Activated naive CD4-positive, alpha-beta T cell (primary cell): ENCODE measurements at places on chromosomes 12 and 14.

- DNase-seq, result no peak
Observed at GRCh38 chr14:30656190-30656632, 34.1 kb downstream of the SCFD1 start.

GRCh38 chr12:122123051-122123760 lies 44.6 kb downstream of the MLXIP start:
- DNase-seq, result peak; percentile 41

DNA sequence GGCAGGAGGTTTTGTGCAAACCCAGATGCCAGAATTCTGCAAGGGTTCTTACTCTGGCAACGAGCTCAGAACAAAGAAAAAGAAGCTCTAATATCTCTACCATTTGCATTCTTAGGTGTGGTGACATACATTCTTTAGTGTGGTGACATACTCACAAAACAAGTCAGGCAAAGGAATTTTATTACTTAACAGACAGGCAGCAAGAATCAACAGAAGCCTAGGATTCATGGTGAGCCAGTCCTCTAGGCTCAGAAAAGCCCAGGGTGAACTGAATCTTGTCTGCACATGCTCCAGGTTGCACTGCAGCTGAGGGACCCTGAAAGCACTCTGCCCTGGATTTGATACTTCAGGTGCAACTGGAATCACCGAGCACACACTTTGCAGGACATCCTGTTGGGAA lies 122.4 kb upstream of the PTPRQ start:
- no peak for DNase-seq

DNA sequence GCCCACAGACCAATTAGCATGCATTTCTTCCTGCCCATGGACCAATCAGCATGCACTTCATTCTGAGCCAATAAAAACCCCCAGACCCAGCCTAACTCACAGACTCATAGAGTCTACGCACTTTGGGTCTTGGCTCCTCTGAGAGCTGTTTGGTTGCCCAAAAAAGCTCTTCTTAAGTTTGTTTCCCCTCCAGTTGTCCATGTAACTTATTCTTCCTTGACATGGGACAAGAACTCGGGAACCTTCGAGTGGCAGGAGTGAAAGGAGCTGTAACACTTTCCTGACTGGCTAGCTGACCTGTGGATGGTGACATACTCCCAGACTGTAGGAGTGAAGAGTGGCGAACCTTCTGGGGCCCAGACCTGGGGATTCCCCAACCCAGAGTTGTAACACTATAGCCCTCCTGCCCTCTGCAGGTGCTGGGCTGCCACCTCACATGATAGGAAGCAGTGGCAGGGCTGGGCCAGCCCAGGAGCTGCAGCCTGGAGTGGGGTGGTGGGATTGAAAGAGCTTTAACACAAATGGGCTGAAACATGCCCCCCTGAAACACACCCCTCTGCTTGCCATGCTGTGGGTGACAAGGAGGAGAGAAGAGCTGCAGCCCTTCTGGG lies 4.4 kb upstream of the BTBD7 start:
- DNase-seq, result no peak

GRCh38 chr12:42326541-42327226 lies 717 bp downstream of the PPHLN1 start:
- DNase-seq, result no peak

DNA sequence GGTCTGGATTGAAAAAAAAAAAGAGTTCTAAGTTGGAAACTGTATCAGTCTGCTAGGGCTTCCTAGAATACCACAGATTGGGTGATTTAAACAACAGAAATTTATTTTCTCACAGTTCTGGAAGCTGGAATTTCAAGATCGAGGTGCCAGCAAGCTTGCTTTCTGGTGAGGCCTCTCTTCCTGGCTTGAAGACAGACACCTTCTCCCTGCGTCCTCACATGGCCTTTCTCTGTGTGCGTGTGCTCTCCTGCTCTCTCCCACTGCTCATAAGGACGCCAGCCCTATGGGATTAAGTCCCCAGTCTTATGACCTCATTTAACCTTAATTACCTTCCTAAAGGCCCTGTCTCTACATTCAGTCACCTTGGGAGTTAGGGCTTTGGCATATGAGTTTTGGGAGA lies 215.5 kb downstream of the PIK3C2G start:
- DNase-seq, result no peak

DNA sequence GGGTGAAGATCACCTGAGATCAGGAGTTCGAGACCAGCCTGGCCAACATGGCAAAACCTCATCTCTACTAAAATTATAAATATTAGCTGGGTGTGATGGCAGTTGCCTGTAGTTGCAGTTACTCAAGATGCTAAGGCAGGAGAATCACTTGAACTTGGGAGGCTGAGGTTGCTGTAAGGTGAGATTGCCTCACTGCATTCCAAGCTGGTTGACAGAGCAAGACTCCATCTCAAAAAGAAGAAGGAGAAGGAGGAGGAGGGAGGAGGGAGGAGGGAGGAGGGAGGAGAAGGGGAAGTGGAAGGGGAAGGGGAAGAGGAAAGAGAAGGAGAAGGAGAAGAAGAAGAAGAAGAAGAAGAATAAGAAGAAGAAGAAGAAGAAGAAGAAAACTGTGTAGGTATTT lies 17.0 kb downstream of the RNASE10 start:
- no peak for DNase-seq

DNA sequence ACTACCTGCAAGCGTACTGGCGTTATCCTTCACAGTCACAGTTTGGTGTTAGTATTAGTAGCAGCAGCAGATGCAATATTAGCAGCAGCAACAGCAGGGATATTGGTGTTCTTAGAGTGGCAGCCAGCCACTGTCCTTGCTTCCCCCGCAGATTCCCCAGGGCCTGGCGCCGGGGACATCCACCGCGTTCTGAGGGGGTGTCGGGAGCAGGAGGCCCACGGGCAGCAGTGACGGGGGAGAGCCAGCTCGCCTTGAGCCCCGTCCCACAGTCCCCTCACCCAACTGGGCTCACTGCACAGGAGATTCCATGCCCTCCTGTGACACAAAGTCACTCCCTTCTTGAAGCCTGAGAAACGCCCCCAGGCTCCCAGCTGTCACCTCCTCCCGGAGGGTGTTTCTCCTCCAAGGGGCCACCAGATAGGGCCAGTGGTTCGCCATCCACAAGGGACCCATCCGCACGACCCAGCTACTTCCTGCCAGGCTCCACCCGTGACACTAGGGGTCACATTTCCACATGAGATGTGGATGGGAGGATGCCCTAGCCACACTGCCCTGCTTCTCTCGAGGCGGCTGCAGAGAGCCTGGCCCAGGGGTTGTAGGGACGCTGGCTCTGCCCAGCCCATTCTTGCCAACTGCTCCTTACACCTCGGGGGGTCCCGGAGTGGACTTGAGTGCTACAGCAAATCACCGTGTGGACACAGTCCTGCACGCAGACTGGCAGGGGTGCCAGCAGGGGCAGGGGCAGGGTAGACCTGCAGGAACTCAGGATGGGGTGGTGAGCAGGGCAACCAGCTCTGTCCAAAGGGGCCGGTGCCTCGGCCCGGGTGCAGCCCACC lies 123.1 kb downstream of the PIWIL1 start:
- no peak for DNase-seq

- DNase-seq, result no peak
Observed at GRCh38 chr14:68208626-68209317, 389.2 kb downstream of the RAD51B start.

DNA sequence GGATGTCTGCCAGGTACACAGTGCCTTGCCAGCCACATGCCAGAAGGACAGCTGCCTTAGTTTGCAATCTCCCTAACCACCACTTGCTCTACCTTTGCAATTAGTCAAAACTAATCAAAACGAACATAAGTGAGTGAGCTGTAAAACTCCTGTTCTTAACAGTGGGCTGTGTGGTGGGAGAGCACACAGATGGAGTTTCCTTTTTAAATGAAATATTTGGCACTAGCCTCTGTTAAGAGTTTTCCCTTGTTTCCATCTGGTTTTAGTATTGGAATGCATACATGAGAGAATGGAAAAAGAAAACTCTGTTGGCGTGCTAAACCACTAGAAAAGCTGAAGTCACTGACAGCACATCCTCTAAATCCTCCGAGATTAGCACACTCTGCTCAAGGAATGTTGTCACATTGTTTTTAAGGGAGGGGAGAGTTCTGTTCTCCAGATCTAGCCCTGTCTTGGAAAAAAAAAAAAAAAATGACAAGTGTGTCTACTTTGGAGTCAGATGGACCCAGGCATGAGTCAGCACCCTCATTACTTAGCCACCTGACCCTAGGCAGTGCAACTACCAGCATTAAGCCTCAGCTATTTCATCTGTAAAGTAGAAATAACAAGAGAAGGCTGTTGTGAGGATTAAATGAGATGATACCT lies 83.9 kb downstream of the STXBP6 start:
- DNase-seq, result no peak

DNA sequence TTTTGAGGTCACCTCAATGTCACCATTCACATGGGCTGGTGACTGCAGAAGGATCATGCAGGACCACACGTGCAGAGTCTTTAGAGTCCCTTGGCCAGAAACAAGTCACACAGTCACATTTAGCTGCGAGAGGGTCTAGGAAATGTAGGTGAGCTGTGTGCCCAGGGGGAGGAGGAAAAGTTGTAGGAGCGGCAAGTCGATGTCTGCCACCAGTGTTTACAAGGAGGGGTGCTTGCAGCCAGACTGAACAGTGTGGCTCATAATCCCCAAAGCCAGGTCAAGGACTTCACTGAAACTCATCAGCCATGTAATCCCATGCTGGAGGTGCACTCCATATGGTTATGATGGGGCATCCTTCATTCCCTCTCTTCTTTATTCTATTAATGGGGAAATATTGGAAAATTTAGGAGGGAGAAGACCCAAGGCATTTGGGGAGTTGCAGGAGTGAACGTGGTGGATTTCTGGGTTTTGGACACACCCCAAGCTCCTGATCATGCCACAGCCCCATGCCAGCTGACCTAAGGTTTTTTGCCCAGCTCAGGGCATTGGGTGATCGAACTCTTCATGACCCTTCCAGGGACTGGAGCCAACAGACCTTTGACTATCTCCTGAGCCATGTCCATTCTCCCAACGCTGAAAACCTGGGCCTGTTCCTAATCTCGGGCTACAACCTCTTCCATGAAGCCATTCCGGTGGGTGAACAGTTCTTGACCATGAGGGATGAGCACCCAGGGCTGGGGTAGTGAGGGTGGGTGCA lies 7.2 kb downstream of the DAO start:
- DNase-seq, result no peak

GRCh38 chr12:124296295-124296915 lies 1.5 kb downstream of the RFLNA start:
- DNase-seq, result no peak

GRCh38 chr14:93533437-93533836 lies 102.7 kb downstream of the UNC79 start:
- DNase-seq, result no peak

GRCh38 chr14:91987192-91987591 lies 39.7 kb upstream of the FBLN5 start:
- DNase-seq, result no peak

DNA sequence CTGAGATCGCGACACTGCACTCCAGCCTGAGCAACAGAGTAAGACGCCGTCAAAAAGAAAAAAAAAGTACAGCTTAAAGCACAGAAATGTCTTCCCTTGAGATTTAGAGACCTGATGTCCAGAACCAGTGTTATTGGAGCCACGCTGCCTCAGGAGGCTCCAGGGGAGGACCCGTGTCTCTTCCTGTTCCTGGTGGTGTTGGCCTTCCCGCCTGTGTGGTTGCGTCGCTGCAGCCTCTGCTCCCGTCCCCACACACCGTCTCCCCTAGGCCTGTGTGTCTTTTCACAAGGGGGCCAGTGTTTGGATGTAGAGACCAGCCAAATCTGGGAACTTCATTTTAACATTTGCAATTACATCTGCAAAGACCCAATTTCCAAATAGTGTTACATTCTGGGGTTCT lies 8.6 kb upstream of the FBRSL1 start:
- no peak for DNase-seq

DNA sequence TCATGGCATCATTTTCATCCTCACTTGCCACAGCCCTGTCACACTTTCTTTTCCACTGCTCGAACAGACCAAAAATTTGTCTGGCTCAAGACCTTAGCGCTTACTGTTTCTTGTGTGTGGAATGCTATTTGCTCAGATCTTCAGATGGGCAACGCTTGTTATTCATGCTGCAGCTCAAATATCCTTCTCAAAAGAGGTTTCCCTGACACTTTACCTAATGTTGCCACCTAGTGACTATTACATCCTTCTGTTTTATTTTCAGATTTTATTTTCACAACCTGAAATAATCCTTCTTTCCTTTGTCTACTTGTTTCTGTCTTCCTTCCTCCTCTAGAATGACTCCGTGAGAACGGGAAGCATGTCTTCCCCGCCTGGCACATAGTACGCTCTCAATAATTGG lies 5.6 kb downstream of the FBXO33 start:
- no peak for DNase-seq

DNA sequence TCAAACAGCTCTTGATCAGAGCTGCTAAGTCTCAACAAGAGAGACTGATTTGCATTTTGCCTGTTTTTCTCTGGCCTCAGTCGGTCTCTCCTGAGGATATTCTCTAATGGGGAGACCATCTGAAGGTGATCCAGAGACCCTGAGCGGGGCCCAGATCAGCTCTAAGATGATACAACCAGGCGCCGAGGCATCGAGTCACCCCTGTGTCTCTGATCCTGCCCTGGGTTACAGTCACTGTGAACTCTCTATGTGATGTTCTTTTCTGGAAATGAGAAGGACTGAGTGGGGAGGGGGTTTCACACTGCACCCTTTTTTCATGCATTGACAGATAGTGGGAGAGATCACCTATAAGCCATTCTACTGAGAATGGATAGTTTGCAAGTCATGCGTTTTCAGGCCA lies 247.6 kb upstream of the PWP1 start:
- DNase-seq, result no peak

DNA sequence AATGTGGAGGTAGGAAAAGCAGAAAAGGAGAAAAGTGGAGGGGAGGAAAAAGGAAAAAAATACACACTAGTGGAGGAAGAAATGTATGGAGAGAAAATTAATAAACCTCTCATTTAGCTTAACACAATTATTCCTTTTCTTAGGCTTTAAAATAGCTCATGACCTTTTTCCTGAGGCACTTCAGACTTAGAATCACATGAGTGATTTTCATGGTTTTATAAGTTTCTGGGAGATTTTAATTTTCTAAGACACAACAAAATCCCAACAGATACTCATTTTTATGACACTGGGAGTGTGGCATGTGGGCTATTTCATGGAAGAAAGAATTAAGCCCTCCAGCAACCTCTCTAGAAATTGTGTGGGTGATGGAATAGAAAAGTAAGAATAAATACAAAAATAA lies 214.7 kb downstream of the CPNE8 start:
- no peak for DNase-seq

DNA sequence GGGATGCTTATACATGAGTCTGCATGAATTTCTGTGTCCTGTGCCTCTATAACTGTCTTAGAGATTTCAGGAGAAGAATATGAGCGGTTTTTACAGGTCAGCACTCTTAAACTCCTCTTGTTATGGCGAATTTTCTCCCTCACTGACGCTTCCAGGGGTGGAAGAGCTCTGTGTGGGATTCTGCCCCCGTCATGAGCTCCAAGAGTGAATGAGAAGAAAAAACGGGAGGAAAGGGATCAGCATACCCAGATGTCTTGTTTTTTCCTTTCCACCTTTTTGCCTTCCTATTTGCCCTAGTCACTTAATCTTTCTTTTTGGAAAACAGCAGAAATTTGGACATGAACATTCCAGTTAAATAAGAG lies 651 bp downstream of the PFKM start:
- no peak for DNase-seq
